ENCODE measurements at places on chromosomes 2 and 18. TPM values are rescaled to one million over a fixed set of nuclear protein-coding genes. Genes with fewer than 3 reads are reported as not detected.

TRIM43 gene
- not detected for total RNA-seq

PSMD14 gene
- total RNA-seq, result 46.5 TPM

TXNDC2 gene
- total RNA-seq, result not detected

FEV gene
- 51.1 TPM for total RNA-seq

DNPEP gene
- 54.1 TPM for total RNA-seq

CAPN13 gene
- 3.3 TPM for total RNA-seq

SNORC gene
- 7.1 TPM for total RNA-seq

EFR3B gene
- total RNA-seq, result 5.3 TPM

- DNase-seq, result no peak
- H3K36me3 ChIP-seq, result peaks cover 5% of the 10 kb centered on the region
- peak overlapping the region; percentile 80 for H3K4me3 ChIP-seq
- H3K4me1 ChIP-seq, result peaks cover 7% of the 10 kb centered on the region
- peaks cover 24% of the 10 kb centered on the region for H3K27me3 ChIP-seq
Observed at GRCh38 chr18:2905854-2906703, 59.3 kb downstream of the EMILIN2 start.

DNA sequence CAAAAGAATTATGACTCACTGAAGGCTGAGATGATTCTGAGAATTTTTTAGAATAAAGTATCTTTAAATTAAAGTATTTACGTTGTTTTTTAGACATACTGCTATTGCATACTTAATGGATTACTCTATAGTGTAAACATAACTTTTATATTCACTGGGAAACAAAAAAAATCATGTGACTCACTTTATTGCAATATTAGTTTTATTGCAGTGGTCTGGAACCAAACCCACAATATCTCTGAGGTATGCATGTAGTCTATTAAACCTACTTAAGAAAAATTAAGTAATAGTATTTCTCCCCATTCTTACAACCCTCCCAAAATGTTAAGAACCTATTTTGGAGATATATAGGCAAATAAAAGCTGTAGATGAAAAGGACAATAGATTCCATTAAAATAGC is 142.9 kb upstream of the ZNF521 start:
- H3K27me3 ChIP-seq, result peaks cover 20% of the 10 kb centered on the region
- no peak overlapping the region for H3K27ac ChIP-seq
- no peak for DNase-seq
- H3K4me3 ChIP-seq, result no peak overlapping the region
- peaks cover 10% of the 10 kb centered on the region for H3K4me1 ChIP-seq
- no peaks in the 10 kb centered on the region for H3K36me3 ChIP-seq

DNA sequence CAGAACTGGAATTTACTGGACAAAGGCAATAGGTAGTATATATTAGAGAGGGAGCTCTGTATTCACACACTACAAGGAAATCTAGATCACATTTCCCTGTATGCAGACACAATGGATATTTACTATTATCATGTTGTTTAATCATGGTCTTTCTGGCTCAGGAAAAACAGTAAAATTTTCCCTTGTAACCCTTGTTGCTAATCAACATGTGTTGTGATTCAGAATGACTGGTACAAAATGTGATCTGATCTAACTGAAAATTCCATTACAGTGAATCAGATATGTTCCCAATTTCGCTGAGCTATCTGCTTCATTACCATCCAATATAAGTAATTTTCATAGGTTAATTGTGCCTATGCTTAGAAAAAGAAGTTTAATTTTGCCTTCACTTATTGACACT is 1109.7 kb downstream of the LRP1B start:
- peaks cover 3% of the 10 kb centered on the region for H3K4me1 ChIP-seq
- no peaks in the 10 kb centered on the region for H3K36me3 ChIP-seq
- no peaks in the 10 kb centered on the region for H3K27me3 ChIP-seq

GRCh38 chr2:196160101-196160500 is 11.3 kb downstream of the STK17B start:
- no peaks in the 10 kb centered on the region for H3K4me1 ChIP-seq
- no peak overlapping the region for H3K4me3 ChIP-seq
- no peaks in the 10 kb centered on the region for H3K27me3 ChIP-seq
- H3K36me3 ChIP-seq, result peaks cover 4% of the 10 kb centered on the region
- H3K27ac ChIP-seq, result peak overlapping the region; percentile 78

- no peak overlapping the region for H3K27ac ChIP-seq
- H3K4me3 ChIP-seq, result no peak overlapping the region
- peaks cover 3% of the 10 kb centered on the region for H3K27me3 ChIP-seq
- no peaks in the 10 kb centered on the region for H3K4me1 ChIP-seq
- DNase-seq, result no peak
Observed at GRCh38 chr18:73594749-73595148, 552.9 kb downstream of the FBXO15 start.

DNA sequence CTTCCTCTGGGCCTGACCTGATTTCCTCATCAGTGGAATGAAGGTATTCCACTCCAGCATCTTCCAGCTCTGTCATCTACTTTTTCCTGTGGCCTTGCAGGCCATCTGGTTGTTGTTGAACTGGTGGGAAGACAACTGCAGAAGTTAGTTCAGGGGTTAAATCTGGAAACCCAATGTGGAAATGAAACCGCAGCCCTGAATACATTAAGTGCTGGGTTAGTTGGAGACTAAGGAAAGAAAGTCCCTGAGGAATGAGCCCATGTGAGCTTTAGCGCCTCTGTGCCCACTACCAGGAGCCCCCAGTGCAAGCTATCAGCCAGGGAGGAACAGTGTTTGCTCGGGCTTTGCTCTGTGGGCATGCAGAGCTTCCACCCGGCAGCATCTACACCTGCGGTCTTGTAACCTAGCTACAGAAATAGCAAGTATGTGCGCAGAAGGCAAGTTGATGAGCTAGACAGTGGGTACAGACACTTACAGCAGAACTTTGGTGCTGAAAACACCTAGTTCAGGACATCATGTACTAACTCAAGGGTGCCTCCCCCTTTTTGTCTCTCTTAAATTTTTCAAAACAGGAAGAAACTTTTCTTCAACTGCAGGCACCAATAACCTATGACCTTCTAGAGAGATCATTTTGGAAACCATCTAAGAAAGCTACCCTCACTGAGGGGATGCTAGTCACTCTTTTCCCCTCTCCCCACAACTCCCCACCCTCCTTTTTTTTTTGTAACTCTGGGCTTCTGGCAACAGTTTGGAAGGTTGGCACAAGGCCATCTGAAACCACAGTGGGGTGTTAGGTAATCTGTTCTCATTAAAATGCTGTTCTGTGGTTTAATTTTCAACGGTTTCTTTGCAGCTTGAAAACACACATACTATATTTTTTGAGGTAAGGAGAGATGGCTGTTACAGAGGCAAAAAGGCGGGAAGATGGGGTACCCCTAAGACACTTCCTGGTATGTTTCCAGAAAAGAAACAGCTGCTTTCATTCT is 18.3 kb upstream of the CXCR4 start:
- peaks cover 6% of the 10 kb centered on the region for H3K4me1 ChIP-seq
- H3K27ac ChIP-seq, result no peak overlapping the region
- no peak overlapping the region for H3K4me3 ChIP-seq
- DNase-seq, result no peak
- H3K27me3 ChIP-seq, result peaks cover 38% of the 10 kb centered on the region
- no peaks in the 10 kb centered on the region for H3K36me3 ChIP-seq

DNA sequence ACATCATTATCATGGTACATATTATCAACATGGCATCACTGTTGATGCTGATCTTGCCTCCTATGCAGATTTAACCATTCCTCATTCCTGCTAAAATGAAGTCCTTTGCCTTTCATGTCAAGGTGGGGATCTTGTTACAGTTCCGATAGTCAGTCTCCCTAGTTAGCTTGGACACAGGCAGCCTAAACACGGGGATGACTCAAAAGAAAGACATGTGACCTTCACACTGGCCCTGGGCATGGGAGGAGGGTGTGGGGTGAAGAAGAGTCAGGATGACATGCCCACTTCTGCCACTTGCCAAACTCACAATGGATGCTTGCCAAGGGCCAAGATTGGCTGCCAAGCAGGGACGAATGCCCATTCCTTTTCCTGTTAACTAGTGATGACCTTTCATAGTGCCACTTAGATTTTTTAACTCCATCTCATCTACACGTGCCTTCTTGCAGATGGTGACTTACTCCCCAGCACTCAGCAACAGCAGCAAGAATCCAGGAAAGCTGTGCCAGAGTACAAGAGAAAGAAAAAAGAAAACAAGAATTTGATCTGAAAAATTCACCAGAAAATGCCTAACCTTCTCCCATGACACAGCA is 13.9 kb upstream of the SLC1A4 start:
- H3K4me3 ChIP-seq, result no peak overlapping the region
- no peaks in the 10 kb centered on the region for H3K36me3 ChIP-seq
- peaks cover 3% of the 10 kb centered on the region for H3K27me3 ChIP-seq

- DNase-seq, result no peak
- no peak overlapping the region for H3K27ac ChIP-seq
- H3K4me1 ChIP-seq, result peaks cover 6% of the 10 kb centered on the region
- no peak overlapping the region for H3K4me3 ChIP-seq
Observed at GRCh38 chr18:70246061-70246466, 40.6 kb upstream of the RTTN start.

DNA sequence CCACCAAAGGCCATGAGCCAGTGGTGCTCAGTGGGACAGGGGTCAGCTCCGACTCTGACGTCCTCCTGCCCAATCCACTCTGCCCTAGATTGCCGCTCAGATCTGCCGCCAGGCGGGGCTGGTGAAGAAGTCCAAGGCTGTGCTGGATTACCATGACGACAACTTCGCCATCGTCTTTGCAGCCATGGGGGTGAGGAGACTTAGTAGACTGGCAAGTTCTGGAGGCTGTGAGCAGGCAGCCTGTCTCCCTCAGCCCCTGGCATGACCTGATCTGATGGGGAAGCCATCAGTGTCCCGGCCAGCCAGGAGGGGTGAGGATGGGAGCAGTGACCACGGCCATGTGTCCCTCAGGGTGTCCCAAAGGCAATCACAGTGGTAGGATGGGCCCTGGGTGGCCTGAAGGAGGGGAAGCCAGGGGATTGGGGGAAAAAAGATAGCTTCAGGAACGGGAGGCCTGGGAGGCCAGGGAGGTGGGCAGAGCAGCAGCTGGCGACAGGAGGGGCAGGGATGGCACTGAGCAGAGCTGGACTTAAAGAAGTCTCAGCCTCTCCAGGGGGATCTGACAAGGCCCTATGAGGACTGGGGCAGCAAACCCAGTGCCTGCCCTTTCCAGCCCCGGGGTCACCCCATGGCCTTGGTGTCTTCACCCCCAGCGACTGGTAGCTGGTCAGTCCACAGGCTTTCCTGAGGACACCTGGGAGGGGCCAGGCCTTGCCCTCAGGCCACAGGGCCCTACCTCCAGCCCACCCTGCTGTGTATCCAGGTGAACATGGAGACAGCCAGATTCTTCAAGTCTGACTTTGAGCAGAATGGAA is 17.4 kb upstream of the ANKRD53 start:
- peaks cover 5% of the 10 kb centered on the region for H3K4me1 ChIP-seq
- peak; percentile 63 for DNase-seq
- H3K36me3 ChIP-seq, result no peaks in the 10 kb centered on the region
- no peak overlapping the region for H3K4me3 ChIP-seq
